ENCODE measurements at places on chromosomes 7 and 10.

DNA sequence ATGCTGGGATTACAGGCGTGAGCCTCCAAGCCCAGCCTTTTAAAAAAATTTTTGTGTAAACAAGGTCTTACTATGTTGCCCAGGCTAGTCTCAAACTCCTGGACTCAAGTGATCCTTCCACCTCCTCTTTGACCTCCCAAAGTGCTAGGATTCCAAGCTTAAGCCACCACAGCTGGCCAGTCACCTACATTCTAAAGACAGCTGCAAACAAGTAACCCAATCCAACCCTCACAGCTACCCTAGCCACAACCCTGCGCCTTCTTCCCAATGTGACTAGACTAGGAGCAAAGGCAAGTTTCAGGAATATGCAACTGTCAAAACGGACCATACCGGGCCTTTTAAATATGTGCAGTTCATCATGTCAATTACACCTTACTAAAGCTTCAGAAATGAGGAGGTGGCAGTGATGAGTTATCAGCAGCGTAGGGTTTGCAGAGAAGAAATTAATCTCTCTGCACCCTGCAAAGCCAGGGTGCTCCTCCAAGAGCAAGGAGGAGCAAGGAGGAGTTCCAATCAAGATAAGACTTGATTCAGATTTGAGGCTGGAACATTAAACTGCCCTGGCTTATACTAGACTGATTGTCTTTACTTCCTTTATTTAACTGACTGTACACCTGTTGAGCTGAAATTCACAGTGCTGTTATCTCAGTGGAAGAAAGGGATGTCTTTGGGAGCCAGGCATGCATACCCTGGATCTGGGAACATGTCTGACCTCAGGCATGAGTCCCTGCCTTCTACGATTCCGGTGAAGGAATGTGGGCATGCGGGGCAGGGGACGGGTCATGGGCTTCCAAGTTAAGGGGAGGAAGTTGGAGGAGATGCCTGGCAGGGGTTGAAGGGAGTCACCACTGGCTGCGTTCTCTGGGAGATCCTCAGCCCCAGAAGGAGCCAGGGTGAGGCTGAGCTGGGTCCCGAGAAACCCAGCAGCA lies 15.5 kb upstream of the TMEM120A start:
- DNase-seq, result no peak

DNA sequence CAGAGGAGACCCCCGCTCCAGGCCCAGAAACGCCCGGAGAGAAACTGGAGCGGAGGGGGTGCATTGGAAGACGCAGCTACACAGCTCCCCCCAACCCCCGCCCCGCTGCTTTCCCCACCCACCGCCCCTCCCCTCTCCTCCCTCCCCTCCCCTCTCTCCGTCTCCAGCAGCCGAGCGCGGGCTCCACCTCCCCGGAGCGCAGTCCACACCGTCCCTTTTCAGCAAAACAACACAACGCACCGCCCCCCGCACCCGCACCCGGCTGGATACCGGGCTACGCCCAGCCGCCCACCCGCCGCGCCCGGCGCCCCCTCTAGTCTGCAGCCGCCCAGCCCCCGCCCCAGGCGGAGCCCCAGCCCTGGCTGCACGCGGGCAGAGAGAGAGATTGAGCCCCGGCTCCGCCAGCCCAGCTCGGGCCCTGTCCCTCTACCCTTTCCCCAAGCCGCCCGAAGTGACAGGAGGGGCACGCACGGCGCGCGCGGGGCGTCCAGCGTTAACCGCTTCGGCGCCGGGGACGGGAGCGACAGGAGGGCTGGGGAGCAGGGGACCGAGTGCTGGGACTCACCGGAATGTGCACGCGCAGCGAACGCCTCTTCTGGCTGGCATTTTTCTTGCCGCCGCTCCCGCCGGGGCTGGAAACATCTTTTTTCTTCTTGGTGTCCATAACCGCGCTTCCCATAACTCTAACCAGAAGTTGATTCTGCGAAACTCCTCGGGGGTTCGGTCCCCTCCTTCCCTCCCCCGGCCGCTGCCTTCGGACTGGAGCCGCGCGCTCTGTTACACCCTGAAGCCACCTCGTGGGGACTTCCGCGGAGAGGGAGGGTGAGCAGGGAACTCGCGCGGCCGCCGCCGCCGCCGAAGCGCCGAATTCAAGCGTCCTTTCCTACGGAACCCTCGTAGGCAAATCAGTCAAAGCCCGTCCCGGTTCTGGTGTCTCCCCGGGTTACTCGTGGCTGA lies 695 bp downstream of the PRKAG2 start:
- peak; percentile 90 for DNase-seq

DNA sequence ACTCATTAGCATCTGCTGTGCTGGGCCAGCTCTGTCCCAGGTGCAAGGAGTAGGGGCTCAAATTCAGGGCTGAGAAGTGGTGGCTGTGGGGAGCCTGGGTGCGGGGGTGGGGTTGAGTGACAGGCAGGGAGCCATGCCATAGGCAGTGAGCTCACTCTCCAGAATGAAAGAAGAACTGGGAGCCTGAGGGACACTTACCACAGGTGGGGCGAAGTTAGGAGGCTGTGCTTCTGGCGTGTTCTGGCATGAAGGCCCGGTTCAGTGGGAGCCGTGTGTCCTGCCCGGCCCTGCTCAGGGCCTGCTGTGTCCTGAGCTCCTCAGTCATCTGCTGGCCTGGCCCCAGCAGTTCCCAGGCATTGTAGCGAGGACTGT lies 62.5 kb downstream of the MKI67 start:
- no peak for DNase-seq

- no peak for DNase-seq
Observed at GRCh38 chr10:125591886-125592285, 91.1 kb downstream of the TEX36 start.

DNA sequence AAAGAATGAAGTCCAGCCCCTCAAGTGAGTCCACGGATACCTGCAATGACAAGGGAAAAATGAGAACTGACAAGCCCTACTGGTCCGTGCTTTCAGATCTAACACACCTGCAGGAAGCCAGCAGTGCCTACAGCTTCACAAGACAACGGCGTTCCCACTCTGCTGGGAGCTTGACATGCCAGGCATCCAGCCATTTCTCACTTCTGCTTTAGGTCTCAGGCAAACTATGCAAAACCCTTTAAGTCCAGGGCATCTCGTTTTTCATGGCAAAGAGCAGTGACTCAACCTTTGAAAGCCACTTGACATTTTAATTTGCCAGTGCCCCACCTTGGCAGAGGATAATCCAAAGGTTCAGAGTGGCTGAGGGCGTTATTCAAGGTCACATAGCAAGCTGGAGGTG lies 49.1 kb upstream of the GPAM start:
- no peak for DNase-seq

- DNase-seq, result no peak
Observed at GRCh38 chr10:29827512-29827911, 192.7 kb upstream of the SVIL start.

- DNase-seq, result no peak
Observed at GRCh38 chr10:43224321-43224720, 42.5 kb downstream of the RASGEF1A start.

DNA sequence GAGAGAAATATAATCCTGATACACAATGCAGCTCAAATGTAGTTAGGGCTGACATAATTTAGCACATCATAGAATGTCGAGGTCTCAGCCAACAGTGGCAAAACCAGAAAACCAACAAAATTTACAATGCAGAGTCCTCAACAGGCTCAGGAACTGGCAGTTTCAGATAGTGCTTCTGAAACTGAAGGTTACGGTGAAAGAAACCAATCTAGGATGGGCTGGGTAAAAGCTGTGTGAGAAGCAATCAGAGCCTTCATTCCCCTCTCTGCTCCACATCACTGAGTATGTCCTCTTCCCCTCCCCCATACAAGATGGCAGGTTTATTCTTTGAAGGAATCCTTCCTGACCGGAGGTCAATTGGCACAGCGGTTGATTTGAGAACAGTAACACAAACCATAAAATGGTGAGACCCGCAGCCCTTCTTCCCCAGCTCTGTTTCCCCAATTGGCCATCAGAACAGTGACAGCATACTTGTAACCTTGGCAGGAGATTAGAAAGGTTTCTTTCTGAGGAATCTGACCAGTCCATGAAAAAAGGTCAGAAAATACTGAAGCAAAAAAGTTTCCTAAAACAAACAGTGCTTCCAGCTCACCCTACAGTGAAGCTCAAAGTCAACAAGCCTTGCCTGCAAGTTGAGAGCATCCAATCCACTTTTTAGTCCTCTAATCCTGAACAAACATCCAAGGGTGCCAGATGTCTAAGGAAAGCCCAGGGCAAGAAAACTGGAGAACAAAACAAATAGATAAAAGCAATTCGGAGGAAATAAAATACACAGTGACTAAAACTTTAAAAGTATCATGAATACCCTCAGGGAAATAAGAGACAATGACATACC lies 53.9 kb upstream of the IL6 start:
- no peak for DNase-seq

DNA sequence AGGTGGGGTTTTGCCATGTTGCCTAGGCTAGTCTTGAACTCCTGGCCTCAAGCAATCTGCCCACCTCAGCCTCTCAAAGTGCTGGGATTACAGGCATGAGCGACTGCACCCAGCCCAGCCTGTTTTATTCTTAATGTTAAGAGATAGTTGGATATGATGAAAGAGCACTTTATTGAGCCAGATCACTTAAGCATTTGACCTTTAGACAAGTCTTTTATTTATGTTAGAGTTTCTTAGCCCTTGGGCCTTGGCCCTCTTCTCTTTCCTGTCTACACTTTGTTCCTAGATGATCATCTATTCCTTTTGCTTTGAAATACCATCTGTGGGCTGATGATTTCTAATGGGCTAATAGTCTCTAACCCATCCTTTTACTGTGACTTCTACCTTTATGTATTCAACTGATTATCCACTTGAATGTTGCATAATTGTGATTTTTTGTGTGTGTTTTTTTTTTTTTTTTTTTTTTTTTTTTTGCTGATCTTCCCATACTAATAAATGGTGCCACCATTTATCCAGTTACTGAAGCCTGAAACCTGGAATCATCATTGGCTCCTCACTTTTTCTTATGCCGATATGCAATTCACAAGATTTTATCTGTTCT lies 34.8 kb downstream of the BTRC start:
- no peak for DNase-seq

DNA sequence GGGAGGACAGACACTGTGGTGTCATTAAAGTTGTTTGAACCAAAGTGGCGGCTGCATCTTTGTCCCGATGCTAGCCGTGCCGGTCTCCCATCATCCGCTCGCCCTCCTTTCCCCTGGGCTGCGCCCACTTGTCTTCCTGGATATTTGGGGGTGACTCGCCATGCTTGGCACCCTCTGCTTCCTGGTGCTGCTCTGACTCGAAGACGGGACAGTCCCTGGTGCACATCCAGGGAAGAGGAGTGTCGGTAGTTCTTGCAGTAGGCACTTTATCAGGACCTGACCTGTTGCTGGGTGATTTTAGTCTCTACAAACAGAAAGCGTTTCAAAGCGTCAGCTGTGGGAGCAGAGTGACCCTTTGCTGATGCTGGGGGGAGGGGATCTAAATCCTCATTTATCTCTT lies 68.3 kb upstream of the DNAJB6 start:
- DNase-seq, result no peak

DNA sequence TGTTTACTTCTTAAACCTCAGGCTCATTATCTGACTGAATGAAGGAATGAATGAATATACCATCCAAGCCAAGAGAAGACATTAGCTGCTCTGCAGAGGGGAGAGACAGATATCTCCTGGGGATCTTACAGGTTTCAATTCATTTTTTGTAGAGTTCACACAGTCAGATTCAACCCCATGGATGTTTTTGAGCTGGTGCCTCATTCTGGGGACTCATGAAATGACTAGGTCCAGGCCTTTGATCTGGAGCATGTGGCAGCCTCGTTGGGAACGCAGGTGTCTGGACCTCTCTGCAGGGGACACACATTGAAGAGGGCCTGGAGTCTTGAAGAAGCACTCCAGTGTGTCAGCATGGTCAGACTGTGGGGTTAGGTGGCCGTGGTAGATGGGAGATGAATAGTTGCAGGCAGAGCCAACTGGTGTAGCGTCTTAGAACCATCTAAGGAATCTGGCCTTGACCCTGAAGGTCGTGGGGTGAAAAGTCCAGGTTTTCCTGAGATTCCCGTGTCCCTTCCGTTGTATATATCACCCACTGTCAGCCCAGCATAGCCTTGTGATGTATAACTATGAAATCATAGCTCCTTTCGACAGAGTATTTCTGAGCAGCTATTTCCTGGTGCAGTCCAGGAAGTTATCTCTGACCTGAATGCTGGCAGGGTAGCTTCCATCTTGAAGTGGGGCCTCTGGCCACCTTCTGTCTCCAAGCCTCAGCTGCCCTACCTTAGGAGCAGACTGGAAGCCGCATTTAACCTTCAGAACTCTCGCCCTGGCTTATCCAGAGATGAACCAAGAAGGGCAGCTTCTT lies 22.3 kb downstream of the BTBD16 start:
- DNase-seq, result no peak

- no peak for DNase-seq
Observed at GRCh38 chr7:106022193-106022821, 59.2 kb downstream of the CDHR3 start.

GRCh38 chr7:20508109-20508508 lies 107.4 kb upstream of the ABCB5 start:
- DNase-seq, result peak; percentile 11

DNA sequence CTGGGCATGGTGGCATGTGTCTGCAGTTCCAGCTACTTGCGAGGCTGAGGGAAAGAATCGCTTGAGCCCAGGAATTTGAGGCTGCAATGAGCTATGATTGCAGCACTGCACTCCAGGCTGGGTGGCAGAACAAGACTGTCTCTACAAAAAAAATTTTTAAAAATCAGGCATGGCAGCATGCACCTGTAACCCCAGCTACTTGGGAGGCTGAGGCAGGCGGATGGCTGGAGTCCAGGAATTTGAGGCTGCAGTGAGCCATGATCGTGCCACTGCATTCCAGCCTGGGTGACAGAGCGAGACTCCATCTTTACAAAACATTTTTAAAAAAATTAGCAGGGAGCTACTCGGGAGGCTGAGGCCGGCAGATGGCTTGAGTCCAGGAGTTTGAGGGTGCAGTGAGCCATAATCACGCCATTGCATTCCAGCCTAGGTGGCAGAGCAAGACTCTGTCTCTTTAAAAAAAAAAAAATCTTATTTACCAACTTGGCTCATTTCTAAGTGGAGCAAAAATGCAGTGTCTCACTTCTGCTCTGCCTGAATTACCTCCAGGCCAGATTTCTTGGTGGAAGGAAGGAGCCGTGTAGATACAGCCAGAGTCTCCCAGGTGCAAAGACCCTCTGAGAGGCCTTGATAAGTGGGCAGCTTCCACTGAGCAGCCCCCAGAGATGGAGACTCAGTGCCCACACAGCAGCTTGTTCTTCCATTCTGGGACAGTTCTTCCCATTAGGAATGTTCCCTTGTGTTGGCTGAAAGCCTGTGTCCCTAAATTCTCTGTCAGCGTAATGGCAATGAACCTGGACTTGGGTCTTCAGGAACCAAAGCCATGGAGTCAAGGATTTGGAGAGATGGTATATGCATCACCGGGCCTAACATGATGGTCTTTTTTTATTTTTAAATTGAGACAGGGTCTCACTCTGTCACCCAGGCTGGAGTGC lies 30.0 kb downstream of the GTF2IRD1 start:
- DNase-seq, result no peak
